ENCODE measurements at places on chromosomes 11 and 22.

DNA sequence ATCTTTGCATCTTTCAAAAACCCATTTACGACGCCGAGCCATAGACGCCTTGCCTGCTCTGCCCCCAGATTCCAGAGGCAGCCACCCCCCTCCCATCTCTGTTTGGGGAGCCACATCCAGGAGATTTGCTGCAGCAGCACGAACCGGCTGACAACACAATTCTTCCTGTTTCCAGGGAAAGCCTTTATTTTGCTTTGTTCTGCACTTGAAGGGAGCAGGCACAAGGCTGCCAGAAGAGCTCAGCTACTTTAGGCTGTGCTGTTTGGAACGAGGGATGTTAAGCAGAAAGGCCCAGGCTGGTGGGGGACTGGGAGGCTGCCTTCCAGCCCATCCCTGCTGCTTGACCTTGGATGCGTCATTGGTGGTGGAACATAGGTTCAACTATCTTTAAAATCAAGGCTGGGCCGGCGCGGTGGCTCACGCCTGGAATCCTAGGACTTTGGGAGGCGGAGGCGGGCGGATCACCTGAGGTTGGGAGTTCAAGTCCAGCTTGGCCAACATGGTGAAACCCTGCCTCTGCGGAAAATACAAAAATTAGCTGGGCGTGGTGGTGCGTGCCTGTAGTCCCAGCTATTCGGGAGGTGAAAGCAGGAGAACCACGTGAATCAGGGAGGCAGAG is 243.9 kb downstream of the MIAT start:
- no peak for DNase-seq

DNA sequence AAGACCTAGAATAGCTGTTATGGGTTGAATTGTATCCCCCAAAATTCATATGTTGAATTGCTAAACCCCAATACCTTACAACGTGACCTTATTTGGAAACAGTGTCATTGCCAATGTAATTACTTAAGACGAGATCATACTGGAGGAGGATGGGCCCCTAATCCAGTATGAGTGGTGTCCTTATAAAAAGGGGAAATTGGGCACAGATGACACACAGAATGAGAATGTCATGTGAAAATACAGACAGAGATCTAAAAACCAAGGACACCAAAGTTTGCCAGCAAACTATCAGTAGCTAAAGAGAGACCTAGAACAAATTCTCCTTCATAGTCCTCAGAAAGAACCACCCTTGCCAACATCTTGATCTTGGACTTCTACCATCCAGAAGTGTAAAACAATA is 127.7 kb downstream of the ATXN10 start:
- DNase-seq: no peak

GRCh38 chr11:84383576-84383975 is 1097.4 kb upstream of the CCDC90B start:
- DNase-seq: no peak

GRCh38 chr11:125433454-125434121 is 62.5 kb downstream of the FEZ1 start:
- no peak for DNase-seq

GRCh38 chr11:33699515-33700062 is 1.0 kb downstream of the C11orf91 start:
- no peak for DNase-seq

DNA sequence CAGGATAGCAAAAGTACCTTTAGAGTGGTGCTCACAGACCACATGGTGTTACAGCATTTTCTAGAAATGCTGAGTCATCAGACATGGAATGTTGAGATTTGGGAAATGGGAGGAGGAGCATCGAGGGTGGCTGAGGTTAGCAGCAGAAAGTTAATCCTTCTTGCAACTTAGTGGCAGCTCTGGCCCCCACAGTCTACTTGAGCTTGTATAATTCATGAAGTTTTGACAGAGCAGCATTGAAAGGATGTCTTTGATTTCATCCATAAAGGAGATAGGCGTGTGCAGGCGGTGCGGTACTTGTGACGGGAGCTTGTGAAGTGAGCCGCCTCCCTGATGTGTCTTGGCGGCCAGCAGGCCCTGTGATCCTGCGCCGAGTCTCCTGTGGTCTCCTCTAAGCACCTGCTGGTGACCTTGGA is 330.5 kb downstream of the TBC1D22A start:
- DNase-seq: no peak

DNA sequence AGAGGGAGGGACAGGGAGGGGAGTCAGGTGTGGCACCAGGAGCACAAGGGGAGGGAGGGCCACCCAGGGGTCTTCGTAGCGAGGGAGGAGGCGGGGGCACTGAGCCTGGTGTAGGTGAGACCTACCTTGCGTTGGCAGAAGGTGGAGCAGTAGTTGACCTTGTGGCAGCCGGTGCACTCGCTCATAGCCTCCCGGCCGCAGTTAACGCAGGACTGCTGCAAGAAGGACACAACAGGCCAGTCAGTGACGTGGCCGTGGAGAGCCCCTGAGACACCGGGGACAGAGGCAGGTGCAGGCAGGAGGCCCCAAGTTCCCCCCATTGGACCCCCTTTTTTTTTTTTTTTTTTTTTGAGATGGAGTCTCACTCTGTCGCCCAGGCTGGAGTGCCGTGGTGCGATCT is 16.8 kb downstream of the DRD4 start:
- no peak for DNase-seq

DNA sequence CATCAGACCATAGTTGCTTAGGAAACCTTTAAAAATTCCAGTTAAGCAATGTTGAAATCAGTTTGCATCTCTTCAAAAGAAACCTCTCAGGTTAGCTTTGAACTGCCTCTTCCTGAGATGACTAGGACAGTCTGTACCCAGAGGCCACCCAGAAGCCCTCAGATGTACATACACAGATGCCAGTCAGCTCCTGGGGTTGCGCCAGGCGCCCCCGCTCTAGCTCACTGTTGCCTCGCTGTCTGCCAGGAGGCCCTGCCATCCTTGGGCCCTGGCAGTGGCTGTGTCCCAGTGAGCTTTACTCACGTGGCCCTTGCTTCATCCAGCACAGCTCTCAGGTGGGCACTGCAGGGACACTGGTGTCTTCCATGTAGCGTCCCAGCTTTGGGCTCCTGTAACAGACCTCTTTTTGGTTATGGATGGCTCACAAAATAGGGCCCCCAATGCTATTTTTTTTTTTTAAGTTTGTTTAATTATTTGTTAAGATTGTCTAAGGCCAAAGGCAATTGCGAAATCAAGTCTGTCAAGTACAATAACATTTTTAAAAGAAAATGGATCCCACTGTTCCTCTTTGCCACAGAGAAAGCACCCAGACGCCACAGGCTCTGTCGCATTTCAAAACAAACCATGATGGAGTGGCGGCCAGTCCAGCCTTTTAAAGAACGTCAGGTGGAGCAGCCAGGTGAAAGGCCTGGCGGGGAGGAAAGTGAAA is 73.4 kb downstream of the NCAPD3 start:
- DNase-seq: no peak

GRCh38 chr11:104879514-104880190 is 18.6 kb downstream of the CASP12 start:
- DNase-seq: no peak

- no peak for DNase-seq
Measured at GRCh38 chr22:24165673-24166072, 15.6 kb upstream of the SUSD2 start.

- no peak for DNase-seq
Measured at GRCh38 chr11:86101493-86101892, 32.6 kb upstream of the PICALM start.

DNA sequence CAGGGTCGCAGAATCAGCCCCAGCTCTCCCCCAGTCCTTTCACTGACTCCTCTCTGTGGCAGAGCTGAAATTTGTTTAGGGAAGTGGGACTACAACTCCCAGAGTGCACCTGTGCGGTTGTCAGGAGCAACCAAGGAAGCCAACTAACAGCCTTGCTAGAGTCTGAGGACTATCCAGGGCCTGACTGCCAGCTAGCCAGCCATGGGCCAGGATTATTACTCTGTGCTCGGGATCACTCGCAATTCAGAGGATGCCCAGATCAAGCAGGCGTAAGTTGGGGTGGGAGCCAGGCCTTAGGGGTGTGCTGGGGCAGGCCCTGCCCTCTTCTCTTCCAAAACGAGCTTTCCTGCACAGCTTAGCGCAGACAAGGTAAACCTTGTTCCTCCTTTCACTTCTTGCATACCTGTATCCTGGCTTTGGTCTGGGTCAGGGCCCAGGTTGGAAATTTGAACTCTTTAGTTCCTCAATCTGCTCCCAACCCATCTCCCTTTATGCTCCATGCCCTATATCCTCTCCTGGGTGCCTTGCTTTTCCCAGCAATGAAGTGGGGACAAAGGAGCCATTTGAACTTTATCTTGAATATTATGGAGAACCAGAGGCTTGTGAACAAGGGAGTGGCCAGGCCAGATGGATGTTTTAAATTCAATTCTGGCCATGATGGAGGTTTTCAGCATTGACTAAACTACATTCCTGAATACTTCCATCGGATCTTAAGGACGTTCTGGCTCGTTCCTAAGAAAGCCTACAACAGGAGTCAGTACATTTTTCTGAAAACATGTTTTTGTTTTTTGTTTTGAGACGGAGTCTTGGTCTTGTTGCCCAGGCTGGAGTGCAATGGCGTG is at the start of gene DNAJB13:
DNAJB13 (plus strand) TSS at position 158 of the 842 bp plus-strand sequence; CDS start at position 202, 44 bp downstream.
- DNase-seq: no peak

DNA sequence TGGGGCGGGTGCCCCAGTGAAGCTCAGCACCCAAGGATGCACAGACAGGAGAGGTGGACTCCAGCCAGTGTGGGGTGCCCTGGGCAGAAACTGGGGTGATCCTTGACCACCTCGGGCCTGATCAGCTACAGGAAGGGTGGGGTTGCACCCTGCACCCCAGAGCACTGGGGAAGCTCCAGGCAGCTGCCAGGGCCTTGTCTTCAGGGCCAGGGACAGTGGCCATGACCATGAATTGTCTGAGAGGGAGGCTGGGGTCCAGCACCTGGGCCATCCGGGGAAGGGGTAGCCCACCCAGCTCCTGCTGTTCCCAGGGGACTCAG is 17.6 kb downstream of the IL17REL start:
- DNase-seq: no peak

DNA sequence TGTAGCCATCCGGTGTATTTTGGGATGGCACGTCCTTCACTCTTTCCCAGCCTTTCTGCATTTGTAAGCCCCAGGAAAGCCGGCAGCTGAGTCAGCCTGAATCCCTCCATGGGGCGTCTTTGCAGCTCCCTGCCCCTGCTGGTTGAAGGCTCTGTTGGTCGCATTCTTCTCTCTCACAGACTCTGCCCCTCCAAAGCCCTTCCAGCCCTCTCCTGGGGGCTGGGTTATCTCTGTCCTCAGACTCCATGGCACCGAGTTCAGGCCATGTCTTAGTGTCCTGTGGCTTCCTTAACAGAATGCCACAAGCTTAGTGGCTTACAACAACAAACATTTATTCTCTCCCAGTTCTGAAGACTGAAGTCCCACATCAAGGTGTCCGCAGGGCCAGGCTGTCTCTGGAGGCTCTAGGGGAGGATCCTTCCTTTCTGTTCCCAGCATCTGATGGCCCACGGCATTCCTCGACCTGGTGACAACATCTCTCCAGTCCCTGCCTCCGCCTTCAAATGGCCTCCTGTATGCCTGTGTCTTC is 62.2 kb downstream of the BCR start:
- DNase-seq: no peak

DNA sequence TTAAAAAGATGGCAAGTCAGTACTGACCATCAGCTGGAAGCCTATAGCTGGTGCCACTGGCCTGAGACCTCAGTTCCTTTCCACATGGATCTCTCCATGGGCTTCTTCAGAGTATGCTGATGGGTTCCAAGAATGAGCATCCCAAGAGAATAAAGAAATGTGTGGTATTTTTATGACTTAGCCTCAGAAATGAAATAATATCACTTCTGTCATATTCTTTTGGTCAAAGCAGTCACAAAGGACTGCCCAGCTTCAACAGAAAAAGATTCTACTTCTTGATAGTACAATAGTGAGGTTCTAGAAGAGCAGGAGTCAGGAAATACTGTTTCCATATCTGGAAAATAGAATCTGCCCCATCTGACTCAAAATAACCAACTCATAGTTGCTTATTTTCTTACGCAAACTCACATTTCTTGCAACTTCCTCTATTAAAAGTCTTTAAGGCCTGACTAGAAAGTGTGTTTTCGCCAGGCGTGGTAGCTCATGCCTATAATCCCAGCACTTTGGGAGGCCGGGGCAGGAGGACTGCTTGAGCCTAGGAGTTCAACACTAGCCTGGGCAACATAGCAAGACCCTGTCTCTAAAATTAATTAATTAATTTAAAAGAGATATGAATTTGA is 116.9 kb downstream of the SIK3 start:
- no peak for DNase-seq

DNA sequence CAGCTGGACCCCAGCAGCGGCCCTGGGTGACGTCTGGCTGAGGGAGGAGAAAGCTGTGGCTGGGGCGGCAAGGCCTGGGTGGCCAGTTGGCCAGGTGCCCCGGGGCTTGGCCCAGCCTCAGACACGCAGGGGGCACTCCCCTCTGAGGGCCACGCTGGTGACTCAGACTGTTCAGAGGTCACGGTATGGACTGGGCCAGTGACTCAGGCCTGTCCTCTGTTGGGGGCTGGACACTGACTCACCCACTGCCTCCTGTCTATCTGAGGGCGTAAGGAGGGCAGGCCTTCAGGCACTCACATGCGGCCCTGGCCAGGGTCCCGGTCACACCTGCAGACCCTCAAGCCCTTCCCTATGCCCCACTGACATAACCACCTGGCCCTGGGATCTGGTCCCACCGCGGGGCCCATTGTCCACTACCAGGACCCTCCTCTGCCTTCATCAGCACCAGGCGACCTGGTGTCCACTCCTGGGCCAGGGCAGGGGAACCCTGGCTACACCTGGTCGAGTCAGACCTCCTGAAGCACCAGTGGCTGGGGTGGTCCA is 3.7 kb upstream of the MUC5AC start:
- DNase-seq: no peak

Data from stimulated activated CD4-positive, alpha-beta T cell treated with anti-CD3 and anti-CD28 coated beads, Interleukin-1b, Interleukin-23, amount 100 ng/mL, for 1 hour (primary cell).